ENCODE measurements at places on chromosomes 3 and 15.

GRCh38 chr3:134085034-134085775, 55.5 kb upstream of the SLCO2A1 start:
- no peak for DNase-seq

DNA sequence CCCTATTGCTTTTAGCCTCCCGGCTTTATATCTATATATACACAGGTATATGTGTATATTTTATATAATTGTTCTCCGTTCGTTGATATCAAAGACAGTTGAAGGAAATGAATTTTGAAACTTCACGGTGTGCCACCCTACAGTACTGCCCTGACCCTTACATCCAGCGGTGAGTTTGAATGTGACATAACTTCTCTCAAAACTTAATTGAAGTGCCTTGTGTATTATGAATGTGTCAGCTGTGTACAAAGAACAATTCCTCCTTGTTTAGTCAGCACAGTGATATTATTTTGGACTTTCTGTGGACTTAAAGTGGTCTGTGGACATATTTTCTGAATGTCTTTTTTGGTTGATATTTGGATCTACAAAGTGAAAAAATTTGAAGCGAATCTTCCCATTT, 220 bp downstream of the TP63 start:
- no peak for DNase-seq

- DNase-seq = no peak
Measured at GRCh38 chr3:52315006-52315405, 1.1 kb upstream of the DNAH1 start.

DNA sequence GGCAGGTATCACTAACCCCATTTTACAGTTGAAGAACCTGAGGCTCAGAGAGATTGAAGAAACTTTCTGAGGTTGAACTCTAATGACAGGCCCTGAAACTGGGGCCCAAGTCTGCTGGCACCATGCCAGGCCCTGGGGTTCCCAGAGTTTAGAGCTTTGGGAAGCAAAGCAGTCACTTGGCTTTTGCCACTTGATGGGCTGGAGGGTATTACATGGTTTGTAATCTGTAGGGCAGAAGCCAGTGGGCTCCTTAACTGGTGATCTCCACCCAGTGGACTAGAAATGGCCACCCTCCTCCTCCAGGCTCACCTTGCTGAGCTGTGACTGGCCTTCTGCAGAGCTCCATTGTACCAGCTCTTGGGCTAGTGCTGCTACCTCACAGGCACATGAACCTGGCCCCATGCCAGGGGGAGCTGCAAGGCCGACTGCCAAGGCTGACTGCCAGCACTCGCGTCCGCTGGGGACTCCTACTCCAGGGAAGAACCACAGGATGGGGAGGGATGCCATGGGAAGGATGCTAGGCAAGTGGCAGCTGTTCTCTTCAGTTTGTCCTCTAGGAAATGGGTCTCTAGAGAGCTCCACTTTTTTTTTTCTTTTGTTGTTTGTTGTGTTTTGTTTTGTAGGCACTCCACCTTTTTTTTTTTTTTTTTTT, 104.8 kb downstream of the ETFA start:
- no peak for DNase-seq

- DNase-seq = no peak
Measured at GRCh38 chr3:179503152-179503551, 51.9 kb upstream of the GNB4 start.

DNA sequence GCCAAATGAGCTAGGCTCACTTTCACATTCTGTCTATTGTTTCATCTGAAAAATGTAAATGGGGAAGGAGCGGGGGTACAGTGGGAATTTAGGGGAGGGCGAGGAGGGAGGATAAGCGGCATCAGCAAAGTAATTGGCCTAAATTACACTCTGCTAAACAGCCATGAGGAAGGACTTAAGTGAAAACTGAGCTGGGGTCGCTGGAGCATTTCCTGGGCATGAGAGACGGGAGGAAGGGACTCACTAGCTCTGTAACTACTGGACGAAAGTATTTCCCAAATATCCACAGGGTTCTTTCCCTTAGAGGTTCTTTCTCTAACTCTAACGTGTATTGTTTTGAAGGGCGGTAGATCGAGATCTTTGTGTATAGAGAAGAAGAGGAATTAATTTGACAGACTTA, 418.0 kb downstream of the SOX2 start:
- DNase-seq = no peak
